ENCODE measurements at places on chromosomes 1 and 21. TPM values are rescaled to one million over a fixed set of nuclear protein-coding genes. Genes with fewer than 3 reads are reported as not detected.

LCE2C gene
- total RNA-seq, result not detected

CFHR2 gene
- total RNA-seq, result not detected

DSTYK gene
- 14.4 TPM for total RNA-seq

PDC gene
- total RNA-seq, result not detected

Measured in thoracic aorta (tissue), 2 donors.